ENCODE measurements at places on chromosomes 2 and 18. TPM values are rescaled to one million over a fixed set of nuclear protein-coding genes. Genes with fewer than 3 reads are reported as not detected.
A peak's percentile ranks its signal among the peaks of the same experiment; 100 is the strongest.

- DNase-seq = no peak
These were observed 356.8 kb upstream of the ST6GAL2 start for GRCh38 chr2:107242811-107243210.

DNA sequence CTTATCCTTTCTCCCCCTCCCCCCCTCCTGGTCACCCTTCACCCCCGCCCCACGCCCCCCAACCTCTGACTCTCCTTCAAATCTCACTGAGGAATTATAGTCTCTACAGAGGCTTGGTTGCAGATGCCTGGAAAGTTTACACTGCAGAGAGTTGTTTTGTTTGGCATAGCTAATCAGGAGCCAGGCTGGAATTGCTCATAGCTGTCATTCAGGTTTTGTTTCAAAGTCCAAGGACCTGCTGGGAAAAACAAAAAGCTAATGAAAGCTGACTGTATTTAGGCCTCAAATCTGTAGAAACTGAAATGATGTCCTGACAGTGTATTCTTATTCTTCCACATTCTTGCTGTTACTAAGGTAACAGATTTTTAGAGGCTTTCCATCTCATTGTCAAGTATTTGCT lies 22.6 kb downstream of the GREB1L start:
- DNase-seq = no peak

GRCh38 chr2:15939556-15939853 lies 845 bp upstream of the MYCN start:
- DNase-seq = peak; percentile 60

DNA sequence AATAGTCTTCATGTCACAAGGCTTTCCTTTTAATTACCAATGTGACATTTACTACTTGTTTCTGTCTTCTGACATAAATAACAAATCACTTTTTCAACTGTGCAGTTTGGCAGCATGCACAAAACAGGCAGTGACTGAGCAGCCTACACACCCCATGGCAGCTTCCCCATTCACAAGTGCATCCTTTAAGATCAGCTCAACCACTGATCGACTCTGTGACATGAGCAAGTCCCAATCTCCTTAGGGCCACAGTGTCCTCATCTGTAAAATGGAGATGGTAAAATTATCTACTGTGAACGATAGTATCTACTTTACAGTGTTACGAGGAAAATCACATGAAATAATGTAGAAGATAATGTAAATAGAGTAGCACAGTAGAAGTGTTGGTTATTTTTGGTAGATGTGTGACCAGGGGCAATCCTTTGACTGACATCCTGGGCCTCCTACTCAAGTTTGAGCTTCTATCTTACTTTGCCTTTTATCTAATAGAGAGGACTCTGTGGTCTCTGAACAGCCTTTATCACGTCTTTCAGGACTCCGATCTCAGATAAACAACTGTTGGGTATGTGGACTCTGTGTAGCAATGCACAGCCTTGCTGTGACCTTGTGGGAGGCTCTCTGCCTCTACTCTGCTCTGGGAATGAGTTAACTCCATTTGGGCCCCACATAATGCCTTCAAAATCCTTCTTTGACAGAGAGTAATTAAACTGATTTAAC lies 120.6 kb downstream of the PIGN start:
- no peak for DNase-seq

The ZNF521 gene
- 57.1 TPM for total RNA-seq

The SRD5A2 gene
- not detected for total RNA-seq

- no peak for DNase-seq
These were observed 494.9 kb downstream of the NYAP2 start for GRCh38 chr2:225894236-225894980.

DNA sequence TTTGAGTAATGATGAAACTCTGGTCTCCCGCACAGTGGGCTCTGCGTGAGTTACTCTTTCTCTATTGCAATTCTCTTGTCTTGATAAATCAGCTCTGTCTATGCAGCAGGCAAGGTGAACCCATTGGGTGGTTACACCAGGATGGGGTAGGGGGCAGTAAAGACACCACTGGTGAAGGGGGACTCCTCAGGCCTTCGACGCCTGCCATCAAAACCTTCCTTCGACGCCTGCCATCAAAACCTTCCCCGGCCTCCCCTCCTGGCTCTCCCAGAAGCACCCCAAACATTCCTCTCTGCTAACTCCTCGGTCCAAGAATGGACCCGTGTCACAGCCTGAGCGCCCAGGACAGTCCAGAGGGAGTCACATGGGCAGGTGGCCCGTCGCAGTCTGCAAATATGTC lies 4.8 kb upstream of the STARD7 start:
- no peak for DNase-seq

The CABLES1 gene
- total RNA-seq = 18.5 TPM

- DNase-seq = no peak
These were observed 96.8 kb downstream of the SNTG2 start for GRCh38 chr2:1047485-1047884.

DNA sequence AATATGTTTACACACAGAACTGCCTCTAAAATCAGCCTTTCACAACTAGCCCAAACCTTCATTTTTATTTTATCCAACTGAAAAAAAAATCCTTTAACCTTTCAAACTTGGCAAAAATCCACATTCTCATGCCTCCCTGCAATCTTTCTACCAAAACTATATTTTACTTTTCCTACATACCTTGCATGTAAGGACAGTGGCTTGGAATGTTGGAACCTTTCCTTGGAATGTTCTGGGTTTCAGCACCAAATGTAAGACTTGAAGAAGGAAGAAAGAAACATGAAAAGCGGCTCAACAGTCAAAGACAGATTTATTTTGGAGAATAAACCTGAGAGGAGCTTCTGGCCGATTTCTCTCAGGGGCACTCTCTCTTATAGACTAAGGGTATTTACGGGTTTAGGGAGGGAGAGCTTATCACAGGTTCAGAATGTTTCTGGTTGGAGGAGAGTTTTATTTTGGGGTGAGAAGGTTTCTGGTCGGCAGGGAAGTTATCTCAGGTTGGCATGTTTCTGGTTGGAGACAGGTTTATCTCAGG lies 79.7 kb downstream of the RRM2 start:
- no peak for DNase-seq

All from sciatic nerve (tissue), 2 donors.